Anterior cingulate cortex (tissue), 58 donors: ENCODE measurements at places on chromosomes 7 and 10.
A peak's percentile ranks its signal among the peaks of the same experiment; 100 is the strongest.

DNA sequence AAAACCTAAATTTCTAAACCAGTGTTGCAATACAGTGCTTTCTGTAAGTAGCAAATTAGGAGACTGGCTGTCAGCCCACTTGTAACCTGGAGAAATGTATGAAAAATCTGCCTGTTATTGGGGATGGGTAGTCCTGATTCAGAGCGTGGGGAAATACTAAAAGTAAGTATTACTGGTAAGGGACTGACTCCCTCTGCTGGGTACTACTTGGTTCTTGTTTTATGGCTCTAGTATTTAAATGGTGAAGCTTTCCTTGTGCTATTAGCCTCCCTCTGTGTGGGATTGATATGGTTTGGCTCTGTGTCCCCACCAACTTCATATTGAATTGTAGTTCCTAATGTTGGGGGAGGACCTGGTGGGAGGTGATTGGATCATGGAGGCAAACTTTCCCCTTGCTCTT lies 886.1 kb downstream of the SORCS1 start:
- DNase-seq, result no peak

- DNase-seq, result no peak
Observed at GRCh38 chr10:66848856-66849255, 77.0 kb upstream of the LRRTM3 start.

GRCh38 chr7:92527300-92528187 lies 776 bp downstream of the PEX1 start:
- DNase-seq, result peak; percentile 38

- DNase-seq, result no peak
Observed at GRCh38 chr7:20301311-20301939, 29.3 kb upstream of the ITGB8 start.

DNA sequence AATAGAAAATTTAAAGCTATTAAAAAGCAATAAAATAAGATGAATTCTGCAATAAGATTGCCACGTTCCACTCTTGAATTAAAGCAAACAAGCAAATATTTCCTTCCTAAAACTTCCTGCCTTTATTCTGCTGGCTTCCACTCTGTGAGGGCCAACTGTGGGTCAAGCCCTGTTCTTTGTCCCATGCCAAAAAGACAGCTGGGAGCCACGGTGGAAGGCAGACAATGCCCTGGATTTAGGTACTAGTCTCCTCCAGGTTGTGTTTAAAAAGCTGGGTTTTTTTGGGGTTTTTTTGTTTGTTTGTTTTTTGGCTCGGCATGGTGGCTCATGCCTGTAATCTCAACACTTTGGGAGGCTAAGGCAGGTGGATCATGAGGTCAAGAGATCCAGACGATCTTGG lies 39.1 kb downstream of the LRRTM3 start:
- DNase-seq, result no peak

GRCh38 chr10:15176269-15176668 lies 7.8 kb upstream of the NMT2 start:
- DNase-seq, result no peak

DNA sequence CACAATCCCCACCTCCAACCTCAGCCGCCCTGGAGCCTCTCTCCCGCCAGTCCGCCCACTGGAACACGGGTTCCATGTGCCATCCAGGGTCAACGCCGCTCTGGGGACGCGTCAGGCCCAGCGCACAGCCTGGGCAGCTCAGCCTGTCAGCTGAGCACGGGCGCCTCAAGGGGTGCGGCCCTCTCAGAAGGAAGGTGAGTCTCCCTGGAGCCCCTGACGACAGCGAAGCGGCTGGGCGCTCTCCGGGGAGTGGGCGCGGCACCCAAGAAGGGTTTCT lies 1.2 kb upstream of the SLC18A3 start:
- no peak for DNase-seq

DNA sequence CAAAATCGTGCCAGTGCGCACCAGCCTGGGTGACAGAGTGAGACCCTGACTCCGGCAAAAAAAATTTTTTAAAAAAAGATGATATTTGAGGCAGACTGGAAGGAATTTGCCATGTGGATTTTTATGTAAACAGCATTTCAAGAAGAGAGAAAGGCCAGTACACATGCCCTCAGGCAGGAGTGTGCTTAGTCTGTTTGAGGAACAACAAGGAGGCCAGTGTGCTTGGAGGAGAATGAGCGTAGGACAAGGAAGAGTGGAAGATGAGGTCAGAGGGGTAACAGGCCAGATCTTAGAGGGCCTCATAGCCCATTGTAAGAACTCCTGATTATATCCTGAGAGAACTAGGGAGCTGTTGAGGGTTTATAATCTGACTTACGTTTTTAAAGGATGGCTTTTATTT lies 17.2 kb upstream of the STRIP2 start:
- no peak for DNase-seq

DNA sequence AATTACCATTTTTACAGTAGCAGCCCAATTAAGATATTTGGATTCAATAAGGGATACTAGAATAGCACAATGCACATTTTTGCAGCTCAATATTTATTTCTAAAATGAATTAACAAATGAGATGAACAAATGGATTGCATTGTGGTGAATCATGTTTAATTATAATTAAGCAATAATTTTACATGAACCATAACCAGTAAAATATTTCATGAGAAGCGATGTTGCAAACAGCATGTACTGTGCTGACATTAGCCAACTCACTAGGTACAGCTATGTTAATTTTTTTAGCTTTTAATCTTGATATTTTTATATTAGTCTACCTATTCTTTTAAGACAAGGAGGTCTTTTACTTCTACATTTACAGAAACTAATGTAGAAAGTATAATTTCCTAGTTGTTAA lies 399.1 kb upstream of the AKR1E2 start:
- no peak for DNase-seq

GRCh38 chr7:91569728-91570457 lies 305.7 kb downstream of the FZD1 start:
- no peak for DNase-seq

DNA sequence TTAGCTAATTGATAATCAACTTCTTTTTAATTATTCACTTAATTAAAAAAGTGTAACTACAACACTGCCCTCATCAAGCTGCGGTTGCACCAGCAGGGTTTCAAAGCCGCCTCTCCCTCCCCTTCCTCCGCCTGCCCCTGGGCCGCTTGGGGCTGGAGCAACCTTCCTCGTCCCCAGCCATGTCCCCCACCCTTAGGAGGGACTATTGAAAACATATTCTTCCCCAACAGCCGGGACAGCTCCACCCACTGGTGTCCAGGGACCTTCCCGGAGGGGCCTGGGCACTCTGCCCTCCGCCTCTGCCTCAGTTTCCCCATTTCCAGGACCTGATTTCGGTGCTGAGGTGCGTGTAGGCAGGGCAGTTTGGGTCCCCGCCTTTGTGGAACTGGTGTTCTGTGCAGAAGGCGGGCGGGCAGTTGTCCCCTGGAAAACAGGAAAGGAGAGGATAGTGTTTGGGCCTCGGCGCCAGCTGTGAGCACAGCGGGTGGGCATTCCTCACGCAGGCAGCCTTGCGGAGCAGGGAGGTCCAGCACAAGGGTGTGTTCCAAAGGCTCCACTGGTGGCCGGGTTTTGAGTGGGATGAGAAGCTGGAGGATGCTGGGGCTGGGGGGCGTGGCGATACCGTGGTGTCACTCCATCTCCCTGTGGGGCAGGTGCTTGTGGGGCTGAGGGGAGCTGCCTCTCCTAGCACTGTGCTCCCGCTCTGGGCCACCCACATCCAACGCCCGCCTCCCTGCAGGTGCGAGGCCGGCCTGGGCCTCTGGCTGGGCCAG lies 15.7 kb downstream of the UNCX start:
- no peak for DNase-seq

DNA sequence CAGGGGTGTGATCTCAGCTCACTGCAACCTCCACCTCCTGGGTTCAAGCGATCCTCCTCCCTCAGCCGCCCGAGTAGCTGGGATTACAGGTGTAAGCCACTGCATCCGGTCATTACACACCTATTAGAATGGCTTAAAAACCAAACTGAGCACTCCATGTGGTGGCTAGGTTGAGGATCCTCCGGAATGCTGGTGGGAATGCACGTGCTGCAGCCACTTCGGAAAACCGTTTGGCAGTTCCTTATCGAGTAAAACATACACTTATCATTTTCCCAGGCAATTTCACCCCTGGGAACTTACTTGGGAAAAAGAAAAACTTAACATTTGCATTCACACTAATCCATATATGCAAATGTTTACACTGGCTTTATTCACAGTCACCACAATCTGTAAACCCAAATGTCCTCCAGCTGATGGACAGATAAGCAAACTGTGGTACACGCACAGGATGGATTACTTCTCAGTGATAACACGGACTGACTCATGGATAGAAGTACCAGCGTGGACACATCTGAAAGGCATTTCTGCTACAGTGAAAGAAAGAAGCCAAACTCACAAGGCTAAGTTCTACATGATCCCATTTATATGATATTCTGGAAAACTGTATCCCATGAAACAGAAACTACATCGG lies 20.4 kb downstream of the RFC2 start:
- no peak for DNase-seq

- no peak for DNase-seq
Observed at GRCh38 chr7:129832701-129833227, 120.0 kb downstream of the UBE2H start.

- no peak for DNase-seq
Observed at GRCh38 chr7:15851201-15851600, 164.7 kb upstream of the MEOX2 start.
